HS-5 (cell line): ENCODE measurements at places on chromosomes 5 and 9.
A peak's percentile ranks its signal among the peaks of the same experiment; 100 is the strongest.

GRCh38 chr5:16976625-16977008 lies 40.5 kb upstream of the MYO10 start:
- no peak for DNase-seq

- DNase-seq = no peak
Measured at GRCh38 chr9:9170439-9171134, 1371.0 kb upstream of the DMAC1 start.

- DNase-seq = no peak
Measured at GRCh38 chr9:112772551-112772950, 22.0 kb downstream of the SNX30 start.

DNA sequence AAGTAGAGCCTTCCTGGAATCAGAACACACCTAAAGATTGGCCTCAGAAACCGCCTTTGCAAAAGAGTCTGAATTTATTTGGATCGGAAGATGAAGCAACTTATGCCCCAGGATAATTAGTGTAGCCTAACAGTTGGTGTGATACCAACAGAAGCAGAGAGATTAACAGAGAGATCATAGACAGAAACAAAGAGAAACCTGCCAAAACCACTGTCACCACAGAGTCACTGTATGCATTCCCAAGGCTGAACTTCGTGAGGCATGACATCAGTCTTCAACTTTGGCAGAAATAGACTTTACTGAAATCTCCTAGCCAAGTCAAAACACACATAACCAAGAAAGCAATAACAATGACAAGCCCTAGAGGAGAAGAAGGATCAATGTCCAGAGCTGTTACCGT lies 361.8 kb downstream of the ELAVL2 start:
- no peak for DNase-seq

- no peak for DNase-seq
Measured at GRCh38 chr5:56278335-56278753, 45.2 kb upstream of the ANKRD55 start.

- no peak for DNase-seq
Measured at GRCh38 chr5:129857116-129857515, 47.1 kb upstream of the CHSY3 start.

- DNase-seq = peak; percentile 15
Measured at GRCh38 chr5:11273180-11273903, 512.3 kb upstream of the DAP start.

GRCh38 chr9:101387871-101388506 lies 3.2 kb upstream of the BAAT start:
- DNase-seq = no peak

DNA sequence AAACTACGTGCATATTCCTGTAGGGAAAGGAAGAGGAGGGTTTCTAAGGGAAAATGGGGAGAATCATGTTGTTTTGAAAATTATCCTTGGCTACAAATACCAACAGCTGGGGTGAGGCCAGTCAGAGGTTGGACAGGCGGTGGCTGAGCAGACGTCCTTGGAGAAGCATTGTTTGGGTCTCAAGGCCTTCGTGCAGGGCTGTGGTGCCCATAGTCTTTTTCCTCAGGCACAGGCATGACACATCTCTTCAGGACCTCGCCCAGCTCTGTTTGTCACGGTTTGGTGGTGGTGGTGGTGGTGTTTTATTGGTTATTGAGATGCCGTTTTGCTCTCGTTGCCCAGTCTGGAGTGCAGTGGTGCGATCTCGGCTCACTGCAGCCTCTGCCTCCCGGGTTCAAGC lies 27.8 kb upstream of the EGFL7 start:
- no peak for DNase-seq

DNA sequence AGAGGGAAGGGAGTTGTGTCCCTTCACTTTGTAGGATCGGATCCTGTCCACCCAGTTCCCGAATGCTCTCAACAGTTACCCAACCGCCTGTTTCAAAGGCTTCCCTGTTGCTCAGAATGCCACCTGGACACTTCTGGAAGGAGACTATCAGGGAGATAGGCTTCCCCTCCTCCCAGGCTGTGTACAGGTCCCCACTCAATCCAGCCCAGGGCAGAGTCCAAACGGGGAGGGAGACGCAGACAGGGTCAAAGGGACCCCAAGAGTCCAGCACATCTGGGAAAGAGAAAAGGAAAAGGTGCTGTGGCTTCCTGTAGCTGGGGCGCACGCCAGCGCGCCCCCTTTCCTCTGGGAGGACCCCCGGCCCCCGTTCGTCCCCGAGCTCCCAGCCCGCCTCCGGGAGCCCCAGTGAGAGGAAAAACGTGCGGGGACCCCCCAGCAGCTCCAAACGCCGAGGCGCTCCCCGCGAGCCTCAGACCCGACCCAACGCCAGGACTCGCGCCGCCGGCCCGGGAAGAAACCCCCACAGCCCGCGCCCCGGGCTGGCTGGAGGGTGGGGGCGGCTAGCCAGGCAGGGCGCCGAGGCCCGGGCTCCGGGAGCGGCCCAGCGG lies 640 bp downstream of the SURF4 start:
- DNase-seq = no peak

- no peak for DNase-seq
Measured at GRCh38 chr5:43231977-43232376, 40.0 kb downstream of the NIM1K start.

DNA sequence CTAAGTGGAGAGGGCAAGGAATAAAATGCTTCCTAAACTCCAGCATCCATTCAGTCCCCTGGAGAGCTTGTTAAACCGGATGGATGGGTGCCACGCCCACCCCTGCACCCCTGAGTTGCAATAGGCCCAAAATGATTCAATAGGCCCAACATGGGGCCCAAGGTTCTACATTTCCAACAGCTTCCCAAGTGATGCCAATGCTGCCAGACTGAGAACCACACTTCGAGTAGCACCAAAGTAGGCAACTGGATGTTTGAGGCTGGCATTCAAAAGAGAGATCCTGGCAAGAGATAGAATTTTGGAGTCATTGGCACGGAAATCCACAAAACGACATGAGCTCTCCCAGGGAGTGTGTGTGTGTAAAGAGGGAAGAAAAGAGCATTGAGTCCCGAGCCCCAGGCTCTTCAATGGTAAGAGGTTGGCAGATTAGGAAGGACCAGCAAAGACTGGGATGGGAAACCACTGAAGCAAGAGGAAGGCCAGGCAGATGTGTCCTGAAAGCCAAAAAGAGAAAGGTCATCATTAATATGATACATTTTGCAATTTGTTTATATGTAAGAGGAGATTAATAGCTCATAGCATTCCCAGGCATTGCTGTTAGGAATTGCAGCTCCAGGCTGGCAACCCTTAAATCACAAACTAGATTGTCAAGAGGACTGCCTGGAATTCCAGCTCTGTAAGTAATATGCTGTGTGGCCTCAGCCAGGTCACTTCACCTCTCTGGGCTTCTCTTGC lies 130.6 kb downstream of the KCNIP1 start:
- no peak for DNase-seq

GRCh38 chr5:16675806-16676205 lies 59.0 kb upstream of the RETREG1 start:
- DNase-seq = no peak

DNA sequence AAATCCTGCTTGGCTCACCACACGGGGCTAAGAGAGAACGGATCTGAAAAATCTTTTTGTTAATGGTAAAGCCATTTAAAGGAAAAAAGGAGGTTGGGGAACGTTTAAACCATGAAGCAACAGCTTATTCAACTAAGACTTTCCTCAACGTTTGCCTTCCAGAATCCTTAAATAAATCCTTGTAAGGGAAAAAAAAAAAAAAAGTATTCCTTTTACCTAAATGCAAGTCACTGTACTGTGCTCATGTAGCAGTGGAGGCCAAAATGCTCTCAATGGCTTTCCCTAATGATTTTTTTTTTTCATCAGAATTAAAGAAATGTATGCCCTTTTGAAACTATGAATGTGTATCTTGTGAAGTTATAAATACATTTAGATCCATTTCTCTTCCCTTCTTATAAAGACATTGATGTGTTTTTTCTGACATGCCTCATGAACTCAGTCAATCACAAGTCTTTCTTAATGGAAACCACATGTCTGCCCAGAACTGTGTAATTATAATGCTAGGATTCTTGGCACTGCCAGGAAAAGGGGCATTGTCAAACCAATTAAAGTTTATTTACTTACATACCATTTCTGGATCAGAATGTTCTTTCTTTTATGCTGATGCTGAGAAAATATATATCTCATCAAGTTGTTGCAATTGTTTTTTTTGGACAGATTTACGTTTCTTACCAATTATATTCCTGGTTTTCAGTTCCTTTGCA lies 107.5 kb downstream of the EBF1 start:
- no peak for DNase-seq

DNA sequence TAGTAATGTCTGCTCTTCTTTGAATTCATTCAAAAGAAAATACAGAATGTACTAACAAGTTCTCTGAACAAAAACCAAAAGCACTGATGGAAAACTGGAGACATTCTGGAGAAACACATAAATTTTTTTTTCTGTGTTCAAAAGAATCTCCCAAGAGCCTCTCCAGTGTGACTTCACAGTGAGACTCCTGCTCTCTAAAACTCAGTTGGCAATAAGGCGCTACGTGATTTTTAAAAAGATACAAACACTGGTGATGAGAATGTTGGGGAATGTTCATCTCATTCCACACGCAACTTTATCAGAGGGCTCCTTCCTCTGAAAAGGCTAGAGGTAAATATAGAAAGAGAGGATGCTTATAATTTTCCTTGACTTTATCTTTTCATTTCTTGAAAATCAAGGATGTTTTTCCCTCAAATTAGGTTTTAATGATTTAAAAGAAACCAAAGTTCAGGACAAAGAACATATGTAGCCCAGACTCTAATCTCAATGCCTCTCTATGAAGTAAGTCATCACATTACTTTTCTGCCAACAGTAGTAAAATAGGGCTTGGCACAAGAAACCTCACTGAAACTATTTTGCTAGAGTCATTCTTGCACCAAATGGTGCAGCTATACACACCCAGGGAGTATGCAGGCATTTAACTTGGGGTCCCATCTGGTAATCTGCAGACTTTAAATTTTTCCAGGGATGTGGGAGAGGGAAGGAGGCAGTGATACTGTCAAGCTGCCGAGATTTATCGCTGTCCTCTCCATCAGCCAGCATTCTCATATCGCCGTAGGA lies 12.9 kb upstream of the AOPEP start:
- no peak for DNase-seq

DNA sequence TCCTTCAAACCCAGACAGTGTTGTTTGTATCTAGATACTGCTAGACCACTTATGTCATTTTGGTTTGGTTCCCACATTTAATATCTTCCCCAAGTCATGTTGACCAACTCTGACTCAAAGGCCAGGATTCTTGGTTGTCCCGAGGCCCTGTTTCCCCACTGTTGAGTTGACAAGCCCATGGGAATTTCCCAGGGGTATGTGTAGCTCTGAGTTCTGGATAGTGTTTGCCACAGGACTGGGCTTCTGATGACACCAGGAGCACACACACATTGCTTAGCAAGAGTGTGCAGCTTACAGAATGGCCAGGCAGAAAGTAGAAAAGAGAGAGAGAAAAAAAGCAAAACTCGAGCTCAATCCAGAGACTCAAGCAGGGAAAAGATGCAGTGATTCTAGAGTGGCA lies 214.4 kb downstream of the NXNL2 start:
- DNase-seq = no peak

DNA sequence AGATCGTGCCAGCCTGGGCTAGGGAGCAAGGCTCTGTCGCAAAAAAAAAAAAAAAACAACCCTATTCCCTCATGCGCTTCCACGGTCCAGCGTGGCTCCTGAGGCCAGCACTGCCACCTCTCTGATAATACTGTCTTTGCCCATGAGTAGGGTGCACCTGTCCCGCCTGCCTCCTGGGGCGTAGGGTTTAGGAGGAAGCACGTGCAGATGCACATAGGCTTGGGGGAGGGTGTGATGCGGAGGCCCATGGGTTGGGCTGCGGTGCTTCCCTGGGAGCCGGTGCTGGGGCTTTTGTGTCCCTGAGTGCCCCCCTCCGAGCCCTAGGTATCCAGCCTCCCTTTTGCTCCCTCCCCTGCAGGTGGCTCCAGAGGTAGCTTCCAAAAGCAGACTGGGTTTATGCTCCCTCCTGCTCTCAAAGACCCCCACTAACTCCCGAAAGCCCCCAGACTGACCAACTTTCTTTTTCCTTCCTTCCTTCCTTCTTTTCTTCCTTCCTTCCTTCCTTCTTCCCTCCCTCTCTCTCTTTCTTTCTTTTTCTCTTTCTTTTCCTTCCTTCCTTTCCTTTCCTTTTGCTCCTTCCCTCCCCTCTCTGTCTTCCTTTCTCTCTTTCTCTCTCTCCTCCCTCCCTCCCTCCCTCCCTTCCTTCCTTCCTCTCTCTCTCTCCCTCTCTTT lies 12.8 kb downstream of the FGFR4 start:
- no peak for DNase-seq

DNA sequence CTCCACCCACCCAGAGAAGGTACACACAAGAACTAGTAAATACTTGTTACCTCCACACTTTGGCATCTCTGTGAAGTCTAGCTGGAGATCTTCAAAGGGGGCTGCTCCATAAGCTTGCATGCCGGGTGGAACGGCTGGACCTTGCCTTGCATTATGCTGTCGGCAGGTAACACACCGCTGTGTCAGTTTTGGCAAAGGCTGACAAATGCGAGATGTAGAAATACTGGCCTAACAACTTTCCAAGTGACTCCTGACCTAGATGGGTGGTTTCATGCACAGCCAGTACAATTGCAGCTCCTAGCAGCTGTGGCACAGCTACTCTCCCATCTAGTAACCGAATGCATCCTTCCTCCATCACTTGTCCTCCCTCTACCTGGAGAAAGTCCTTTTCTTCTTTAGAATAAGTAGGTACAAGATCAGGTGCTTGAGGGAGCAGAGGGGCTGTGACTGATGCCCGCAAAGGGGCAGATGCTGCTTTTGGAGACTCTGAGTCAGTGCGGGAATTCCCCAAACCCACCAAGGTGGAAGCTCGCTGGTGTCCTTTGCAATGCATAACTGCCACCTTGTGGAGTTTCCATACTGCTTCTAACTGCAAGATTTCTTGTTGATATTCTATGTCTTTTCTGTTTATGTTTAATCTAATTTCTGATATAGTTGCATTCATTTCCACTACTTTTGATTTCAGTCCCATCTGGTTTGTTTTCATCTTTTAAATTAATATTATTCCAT lies 78.4 kb downstream of the TMEM161B start:
- no peak for DNase-seq

- no peak for DNase-seq
Measured at GRCh38 chr9:112863746-112864145, 26.9 kb downstream of the SLC46A2 start.

DNA sequence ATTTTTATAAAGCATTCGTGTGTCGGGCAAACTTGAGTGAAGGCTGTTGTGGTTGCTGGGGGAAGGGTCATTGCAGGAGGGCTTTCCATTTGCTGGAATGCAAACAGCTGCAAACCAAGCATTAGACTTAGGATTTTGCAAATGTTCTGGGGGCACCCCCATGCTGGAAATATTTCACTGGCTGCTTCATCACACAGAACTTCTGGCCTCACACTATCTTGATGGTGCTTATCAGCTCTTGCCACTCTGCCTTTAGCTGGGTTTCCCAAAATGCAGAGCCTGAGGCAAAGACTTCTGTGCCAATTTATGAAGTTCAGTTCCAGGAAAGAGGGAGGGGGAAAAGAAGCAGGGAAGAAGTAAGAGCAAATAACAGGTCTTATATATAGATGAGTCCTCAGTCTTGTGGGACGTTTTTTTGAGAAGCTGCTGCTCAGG lies 8.6 kb upstream of the COL15A1 start:
- no peak for DNase-seq

DNA sequence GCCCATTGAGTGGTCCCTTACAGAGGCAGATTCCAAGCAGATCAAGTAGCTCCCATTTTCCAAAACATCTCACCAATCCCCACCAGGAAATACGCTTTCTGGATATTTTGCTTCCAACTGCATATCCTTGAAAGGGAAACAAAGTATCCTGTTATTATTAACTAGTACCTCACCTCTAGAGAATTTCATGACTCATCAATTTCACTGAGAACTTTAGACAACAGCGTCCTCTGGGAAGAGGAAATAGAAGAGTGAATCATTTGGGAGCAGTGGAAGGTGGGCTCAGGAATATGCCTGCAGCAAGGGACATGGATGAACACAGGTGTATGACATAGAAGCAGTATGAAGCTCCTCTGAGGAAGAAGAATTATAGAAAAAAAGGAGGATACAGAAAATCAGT lies 186.7 kb downstream of the MARCHF11 start:
- DNase-seq = peak; percentile 51
